ENCODE measurements at places on chromosomes 4 and X.

GRCh38 chr4:185036842-185037241, 18.6 kb downstream of the HELT start:
- DNase-seq, result no peak

DNA sequence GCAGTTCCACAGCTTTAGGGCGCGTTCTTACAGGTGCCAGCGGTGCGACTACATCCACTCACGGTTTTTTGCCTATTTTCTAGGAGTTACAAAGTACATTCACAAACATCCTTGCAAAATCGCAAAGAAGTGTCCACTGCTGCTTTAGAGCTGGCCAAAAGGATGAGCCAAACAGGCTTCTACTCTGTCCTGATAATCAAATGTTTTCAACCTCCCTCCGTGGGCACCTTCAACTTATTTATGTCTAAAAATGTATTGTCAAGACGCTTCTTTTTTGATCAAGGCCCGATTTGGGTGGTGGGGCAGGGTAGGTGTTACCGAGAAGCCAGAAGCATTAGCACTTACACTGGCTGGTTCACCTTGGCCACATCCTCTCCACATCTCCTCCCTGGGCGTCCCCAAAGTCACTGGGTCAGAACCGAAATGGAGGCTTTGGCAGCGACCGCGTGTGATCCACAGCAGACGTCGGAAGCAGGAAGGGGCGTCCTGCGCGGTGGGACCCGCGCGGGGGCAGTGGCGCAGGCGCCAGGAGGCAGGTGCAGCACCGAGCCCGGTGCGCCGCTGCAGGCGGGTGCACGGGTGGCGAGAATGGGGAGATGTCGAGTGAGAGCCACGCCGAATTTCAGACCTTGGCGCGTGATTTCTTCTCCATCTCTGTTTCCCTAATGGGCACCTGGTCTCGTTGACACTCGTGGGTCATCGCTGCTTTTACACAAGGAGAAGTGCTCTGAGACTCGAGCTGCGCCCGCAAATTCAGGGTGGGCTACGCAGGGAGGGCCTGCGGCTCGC, 16.9 kb downstream of the NKX3-2 start:
- DNase-seq, result no peak

GRCh38 chrX:73992019-73992418, 312.0 kb upstream of the ZCCHC13 start:
- no peak for DNase-seq

- no peak for DNase-seq
Measured at GRCh38 chr4:124973716-124974115, 261.2 kb upstream of the ANKRD50 start.

- no peak for DNase-seq
Measured at GRCh38 chrX:26387906-26388305, 171.9 kb downstream of the MAGEB5 start.

- DNase-seq, result no peak
Measured at GRCh38 chr4:61442936-61443335, 242.8 kb downstream of the ADGRL3 start.

- no peak for DNase-seq
Measured at GRCh38 chr4:189974056-189974455, 33.4 kb downstream of the FRG1 start.

GRCh38 chr4:74632634-74633033, 161.7 kb downstream of the BTC start:
- DNase-seq, result no peak

- DNase-seq, result no peak
Measured at GRCh38 chrX:47846040-47846439, 9.3 kb downstream of the ZNF81 start.

GRCh38 chr4:57214654-57215411, 104.6 kb upstream of the IGFBP7 start:
- no peak for DNase-seq
